ENCODE measurements at places on chromosomes 4 and X.

DNA sequence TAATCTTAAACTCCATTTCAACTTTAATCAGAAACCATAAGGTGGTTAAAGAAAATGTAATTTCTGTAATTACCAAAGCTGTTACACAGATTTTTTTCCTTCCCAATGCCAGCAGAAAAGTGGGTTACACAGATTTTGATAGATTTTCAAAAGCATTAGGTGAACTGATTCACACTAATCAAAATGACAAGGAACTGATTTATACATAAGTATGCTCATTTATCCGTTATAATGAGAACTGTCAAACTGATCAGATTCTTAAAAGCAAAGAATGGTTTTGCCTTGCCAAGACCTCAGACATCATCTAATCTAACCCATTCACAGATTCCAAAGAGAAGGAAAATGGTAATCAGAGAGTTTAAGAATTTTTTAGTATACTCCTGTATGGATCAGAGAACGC is 5.2 kb downstream of the UGDH start:
- no peak for DNase-seq

GRCh38 chrX:52852110-52852860 is 15.6 kb downstream of the XAGE3 start:
- DNase-seq, result peak; percentile 41

DNA sequence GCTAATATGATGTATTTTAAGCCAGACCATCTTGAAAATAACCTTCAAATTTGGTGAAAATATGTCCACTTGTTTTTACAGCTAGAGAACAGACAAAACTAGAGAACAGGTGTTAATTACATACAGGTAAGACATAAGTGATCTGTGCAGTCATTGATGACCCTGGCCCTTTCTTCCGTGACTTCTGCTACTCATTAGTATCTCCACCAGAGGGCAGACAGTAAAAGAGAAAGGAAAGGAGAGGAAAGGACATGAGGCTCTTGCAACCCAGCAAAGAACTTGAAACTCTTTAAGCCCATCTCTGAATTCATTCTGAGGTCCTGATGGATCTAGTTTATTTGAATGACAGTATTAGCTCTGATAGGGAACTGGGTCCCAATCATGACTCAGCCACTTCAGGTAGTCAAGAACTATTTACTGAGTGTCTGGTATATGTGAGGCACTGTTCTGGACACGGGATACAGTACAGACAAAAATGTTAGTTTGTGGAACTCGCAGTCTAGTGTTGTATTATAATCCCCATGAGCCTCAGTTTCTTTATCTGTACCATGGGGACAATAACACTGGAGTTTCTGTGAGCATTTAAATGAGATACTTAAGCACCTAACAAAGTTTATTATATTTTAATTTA is 121.0 kb upstream of the TEX13D start:
- peak; percentile 39 for DNase-seq

- DNase-seq, result no peak
Measured at GRCh38 chr4:20172070-20172760, 79.5 kb upstream of the SLIT2 start.

DNA sequence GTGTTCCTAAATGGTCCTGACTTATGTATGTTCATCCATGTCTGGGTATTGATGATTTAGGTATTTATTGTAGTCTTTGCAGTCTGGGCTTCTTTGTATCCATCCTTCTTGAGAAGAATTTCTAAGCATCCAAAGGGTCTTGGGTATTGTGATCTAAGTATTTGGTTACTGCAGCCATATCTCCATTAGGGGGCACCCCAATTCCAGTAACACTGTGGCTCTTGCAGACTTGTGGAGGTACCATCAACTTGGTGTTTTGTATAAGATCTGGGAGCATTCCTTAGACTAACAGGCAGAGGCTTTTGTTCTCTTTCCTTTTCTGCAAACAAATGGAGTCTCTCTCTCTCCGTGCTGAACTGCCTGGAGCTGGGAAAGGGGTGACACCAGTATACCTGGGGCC is 113.7 kb upstream of the NEXMIF start:
- DNase-seq, result no peak

DNA sequence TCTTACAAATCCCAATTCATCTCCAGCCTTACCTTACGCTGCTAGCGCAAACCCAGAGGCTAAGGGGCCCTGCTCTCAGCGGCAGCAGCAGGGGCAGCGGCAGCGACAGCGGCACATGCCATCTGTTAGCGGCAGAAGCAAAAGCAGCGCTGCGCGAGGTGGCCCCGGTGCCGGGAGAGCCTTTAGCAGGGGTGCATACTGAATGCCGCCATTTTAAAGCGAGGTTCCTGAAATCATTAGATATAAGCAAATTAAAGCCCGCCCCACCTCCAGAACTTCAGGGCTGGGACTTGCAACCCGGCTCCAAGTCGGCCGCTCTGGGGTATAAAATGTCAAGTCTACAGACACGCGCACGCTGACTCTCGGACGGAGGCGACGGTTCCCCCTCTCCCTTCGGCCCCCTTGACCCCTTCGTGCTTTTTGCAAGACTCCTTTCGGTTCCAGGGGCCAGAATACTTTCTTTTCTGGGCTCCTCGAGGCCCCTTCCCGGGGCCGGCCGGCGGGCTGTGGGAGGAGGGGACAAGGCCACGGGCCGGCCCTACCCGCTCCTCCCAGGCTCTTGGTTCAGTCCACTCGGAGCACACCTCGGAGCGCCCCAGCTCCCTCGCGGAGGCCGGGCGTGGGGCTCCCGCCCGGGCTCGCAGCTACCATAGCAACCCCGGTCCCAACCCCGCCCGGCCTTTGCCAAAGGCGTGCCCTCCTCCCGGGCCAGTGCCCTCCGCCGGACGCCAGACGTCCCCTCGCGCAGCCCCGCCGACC is at the start of gene MBNL3:
MBNL3 (minus strand) TSS at position 220 of the 759 bp plus-strand sequence. CDS start 49,427 bp downstream, outside the sequence.
- peak; percentile 36 for DNase-seq

GRCh38 chrX:119605464-119606279 is 552 bp downstream of the NKRF start:
- DNase-seq, result peak; percentile 1

DNA sequence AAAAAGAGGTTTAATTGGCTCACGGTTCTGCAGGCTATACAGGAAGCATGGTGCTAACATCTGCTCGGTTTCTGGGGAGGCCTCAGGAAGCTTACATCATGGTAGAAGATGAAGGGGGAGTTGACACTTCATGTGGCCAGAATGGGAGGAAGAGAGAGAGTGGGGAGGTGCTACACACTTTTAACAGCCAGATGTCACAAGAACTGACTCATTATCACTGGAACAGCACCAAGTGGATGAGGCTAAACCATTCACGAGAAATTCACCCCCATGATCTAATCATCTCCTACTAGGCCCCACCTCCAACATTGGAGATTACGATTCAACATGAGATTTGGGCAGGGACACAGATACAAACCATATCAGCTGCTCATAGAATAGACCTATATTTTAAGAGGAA is 255.8 kb downstream of the OPHN1 start:
- peak; percentile 20 for DNase-seq

DNA sequence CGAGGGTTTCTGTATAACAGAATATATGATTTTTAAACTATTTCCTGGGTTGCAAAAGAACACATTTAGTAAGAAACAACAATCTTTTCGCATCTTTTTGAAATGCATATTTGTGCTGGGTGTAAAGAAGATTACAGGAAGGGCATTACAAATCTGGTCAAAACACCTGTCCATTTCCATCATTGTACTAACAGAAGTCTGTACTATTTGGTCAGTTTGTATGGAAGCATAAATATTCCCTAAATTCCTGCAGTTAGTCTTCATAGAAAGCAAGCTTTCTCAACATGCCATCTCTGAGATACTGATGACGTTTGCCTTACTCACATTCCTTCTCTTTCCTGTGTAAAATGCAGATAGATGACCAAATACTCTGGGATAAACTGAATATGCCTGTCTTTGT is 203.3 kb downstream of the NWD2 start:
- DNase-seq, result no peak

GRCh38 chr4:13364653-13365052 is 119.5 kb downstream of the RAB28 start:
- no peak for DNase-seq

DNA sequence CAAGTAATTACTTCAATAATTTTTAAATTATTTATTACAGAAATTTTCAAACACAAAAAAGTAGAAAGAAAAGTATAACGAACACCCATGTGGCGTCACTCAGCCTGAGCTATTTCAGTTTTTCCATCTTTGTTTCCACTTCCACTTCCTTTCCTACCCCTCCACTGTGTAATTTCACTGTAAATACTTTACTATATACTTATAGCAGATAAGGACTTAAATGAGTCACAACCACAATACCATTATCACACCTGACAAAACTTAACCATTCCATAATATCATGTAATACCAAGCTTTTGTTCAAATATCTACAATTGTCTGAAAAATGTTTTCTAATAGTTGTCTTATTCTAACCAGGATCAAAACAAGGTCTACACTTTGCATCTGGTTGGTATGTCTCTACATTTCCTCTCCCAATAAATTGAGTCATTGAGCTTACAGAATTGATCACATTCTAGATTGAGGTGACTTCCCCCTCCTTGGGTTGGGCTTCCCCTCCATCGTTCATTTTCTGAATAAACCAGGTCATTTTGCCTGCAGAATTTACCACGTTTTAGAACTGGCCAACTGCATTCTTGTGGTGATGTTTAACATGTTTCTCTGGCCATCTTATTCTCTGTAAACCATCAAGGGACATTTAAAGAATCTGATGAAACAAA is 48.7 kb downstream of the ATP10D start:
- DNase-seq, result peak; percentile 36

- DNase-seq, result peak; percentile 88
Measured at GRCh38 chr4:102815981-102816380, 11.4 kb downstream of the UBE2D3 start.

DNA sequence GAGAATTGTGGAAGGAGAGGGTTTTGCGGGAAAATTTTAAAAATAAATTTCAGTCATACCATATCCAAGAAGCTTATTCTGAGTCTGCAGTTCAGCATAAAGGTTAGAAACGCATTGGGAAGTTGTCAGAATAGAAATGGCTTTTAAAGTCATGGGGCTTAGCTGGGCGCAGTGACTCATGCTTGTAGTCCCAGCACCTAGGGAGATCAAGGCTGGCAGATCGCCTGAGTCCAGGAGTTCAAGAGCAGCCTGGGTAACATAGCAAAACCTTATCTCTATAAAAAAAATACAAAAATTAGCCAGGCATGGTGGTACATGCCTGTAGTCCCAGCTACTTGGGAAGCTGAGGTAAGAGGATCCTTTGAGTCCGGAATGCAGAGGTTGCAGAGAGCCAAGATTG is 3.9 kb upstream of the PLA2G12A start:
- DNase-seq, result no peak

DNA sequence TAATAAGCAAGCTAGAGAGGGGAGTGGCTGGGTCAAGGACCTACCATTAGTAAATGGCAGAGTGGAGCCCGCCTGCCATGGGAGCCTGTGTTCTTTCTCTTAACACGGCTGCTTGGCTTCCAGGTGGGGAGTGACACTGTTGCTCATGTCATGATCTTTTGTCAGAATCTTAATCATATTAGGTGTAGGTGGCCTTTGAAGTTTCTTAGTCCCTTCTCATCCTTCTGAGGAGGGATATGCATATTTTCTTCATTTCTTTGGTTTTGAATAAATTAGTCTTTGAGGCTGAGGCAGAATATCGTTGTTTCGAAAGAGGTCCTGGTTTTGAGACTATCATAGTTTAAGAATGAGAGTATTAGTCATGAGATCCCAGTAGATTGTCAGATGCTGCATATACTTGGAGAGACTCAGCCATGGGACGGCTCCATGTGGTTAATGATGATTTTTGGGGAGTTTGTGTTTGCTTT is 28.9 kb downstream of the SNX25 start:
- DNase-seq, result peak; percentile 75

- DNase-seq, result peak; percentile 1
Measured at GRCh38 chrX:136608295-136608933, 39.5 kb upstream of the CD40LG start.

- no peak for DNase-seq
Measured at GRCh38 chr4:67037504-67038227, 507.6 kb downstream of the CENPC start.

- DNase-seq, result no peak
Measured at GRCh38 chrX:40327085-40327484, 229.3 kb upstream of the BCOR start.

DNA sequence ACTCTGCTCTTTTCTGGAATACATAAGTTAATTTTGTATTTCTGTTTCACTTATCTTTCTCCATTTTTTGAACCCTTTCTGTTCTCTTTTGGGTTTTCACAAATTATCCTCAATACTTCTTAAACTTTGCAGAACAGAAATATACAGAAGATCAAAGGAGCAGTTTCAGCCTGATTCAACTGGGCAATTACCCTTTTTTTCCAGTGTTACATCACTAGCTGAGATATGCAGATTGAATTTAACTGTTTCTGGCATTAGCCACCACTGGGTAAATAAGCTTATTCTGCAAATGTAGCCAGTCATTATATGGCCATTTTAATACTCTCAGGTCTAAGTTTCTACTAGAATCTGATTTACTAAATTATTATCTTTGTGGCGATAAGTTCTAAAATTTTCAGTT is 66.9 kb upstream of the GRID2 start:
- DNase-seq, result peak; percentile 69

DNA sequence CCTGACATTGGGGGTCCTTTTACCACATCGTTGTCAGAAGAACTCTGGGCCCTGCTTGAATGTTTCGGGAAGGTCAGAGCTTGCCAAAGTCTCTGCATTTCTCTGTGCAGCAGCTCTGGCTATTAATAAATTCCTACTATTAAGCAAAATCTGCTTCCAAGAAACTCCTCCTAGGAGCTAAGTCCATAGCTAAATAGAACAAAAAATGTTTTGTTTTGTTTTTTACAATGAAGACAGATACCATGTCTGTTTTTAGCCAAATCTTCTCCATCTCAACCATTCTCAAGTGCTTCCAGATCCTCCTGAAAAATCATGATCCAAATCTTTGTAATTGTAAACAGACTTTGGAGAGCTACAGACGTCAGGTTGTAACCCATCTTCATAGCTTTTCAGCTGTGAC is 161.6 kb downstream of the SPATA18 start:
- no peak for DNase-seq

DNA sequence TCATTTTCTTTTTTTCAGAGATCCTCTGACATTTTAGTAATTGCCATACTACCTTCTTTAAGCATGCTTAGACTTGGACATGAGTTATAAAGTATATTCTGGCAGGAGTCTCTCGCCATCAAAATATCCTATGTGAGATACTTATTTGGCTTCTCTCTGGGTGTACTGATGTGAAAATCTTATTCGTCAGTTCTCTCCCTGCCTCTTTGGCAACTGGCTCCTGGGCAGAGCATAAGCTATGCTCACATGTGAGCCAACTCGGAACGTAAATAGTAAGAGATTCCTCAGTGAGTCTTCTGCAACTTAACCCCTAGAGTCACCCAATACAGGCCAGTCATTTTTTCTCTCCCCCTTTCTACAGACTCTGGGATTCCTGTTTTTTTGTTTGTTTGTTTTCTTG is 91.6 kb downstream of the MAGEB17 start:
- no peak for DNase-seq

- no peak for DNase-seq
Measured at GRCh38 chr4:113065629-113066028, 16.2 kb downstream of the ANK2 start.

DNA sequence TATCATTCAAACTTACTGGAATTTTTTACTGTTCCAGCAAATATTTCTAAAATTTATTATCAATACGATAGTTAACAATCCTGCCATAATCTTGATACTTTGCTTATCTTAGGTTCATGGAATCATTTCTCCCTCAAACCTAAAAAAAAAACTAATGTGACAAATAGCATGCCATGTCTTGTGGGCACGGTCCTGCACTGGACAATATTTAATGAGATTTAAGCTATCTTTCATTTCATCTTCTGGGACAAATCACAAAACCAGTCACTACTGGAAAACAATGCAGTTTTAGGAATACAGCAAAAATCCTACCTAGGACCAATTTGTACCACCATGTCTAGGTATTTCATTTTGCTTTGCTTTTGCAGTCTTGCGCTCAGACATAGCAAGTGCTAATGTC is 93.7 kb downstream of the FRYL start:
- DNase-seq, result no peak

- peak; percentile 5 for DNase-seq
Measured at GRCh38 chr4:36446275-36446674, 164.9 kb downstream of the DTHD1 start.
